ENCODE measurements at places on chromosomes 1 and 21.

DNA sequence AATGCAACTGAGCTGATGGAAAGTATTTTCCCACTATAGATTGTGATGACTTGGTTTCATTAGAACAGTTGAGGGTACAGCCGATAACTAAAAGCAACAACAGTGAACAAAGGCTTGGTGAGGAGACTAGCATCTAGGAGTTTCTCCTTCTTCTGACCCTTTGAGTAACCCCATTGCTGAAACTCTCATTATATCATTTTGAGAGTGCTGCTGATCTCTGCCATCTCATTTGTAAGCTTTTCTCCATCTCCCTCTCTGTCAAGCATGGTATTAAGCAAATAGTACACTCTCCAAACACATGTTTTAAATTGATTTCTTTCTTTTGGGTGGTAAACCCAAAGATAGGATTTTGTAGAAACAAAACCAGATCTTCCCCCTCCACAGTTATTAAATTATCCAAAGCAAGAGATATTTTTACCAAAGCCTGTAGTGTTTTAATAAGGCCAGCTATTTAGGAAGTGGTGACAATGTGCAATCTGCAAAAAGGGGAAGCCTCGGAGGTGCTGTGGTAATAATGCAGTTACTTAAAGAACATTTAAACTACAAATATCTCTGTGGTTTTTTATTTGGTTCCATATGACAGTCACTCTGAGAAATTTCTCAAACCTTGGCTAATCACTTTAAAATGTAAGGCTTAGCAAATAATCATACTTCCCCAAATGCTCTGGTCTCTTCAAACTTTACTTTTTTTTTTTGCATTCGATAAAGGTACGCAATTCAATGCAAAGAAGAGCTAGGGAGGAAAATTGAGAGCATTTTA lies 287.5 kb downstream of the HLX start:
- no peak for DNase-seq

DNA sequence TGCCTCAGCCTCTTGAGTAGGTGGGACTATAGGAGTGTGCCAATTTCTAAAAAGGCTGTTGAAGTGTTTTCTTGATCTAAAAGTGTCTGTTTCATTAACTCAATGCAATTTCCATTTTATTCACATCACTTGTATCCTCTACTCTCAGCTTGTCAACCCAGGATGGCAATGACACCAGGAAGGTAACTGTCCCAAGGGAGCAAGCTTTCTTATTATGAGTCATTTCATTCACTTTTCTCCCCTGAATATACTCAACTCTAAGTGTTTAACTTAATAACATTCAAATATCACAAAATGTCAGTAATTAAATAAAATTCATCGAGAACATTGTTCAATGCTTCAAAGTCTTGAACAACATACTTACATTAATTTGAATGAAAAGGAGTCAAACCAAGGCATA lies 22.9 kb upstream of the GFI1 start:
- no peak for DNase-seq

- no peak for DNase-seq
Observed at GRCh38 chr21:17514124-17514845, 1.4 kb downstream of the CXADR start.

DNA sequence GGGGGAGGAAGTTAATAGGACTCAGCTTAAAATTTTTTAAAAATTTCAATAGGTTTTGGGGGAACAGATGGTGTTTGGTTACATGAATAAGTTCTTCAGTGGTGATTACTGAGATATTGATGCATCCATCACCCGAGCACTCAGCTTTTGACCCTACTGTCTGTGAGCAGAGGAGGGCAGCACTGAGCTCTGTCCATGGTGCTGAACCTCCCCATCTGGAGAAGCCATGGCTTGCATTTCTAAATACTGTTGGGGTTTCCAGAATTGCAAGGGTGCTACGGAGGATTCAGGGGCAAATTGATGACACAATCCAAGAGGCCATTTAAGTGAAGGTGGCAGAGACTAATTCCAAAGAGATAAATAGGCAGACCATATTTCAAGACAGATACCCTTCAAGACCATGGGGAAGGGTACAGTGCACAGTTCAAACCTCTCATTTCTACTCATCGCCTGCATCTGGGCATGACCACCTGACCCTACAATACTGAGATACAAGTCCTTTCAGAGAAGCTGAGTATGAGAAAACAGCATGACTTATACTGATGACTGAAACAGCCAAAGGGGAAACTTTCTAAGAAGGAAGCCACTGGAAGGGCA lies 17.2 kb downstream of the SYT2 start:
- no peak for DNase-seq

- no peak for DNase-seq
Observed at GRCh38 chr1:201709564-201710295, 119.2 kb upstream of the IPO9 start.

- no peak for DNase-seq
Observed at GRCh38 chr1:111101854-111102642, 37.8 kb downstream of the DRAM2 start.

DNA sequence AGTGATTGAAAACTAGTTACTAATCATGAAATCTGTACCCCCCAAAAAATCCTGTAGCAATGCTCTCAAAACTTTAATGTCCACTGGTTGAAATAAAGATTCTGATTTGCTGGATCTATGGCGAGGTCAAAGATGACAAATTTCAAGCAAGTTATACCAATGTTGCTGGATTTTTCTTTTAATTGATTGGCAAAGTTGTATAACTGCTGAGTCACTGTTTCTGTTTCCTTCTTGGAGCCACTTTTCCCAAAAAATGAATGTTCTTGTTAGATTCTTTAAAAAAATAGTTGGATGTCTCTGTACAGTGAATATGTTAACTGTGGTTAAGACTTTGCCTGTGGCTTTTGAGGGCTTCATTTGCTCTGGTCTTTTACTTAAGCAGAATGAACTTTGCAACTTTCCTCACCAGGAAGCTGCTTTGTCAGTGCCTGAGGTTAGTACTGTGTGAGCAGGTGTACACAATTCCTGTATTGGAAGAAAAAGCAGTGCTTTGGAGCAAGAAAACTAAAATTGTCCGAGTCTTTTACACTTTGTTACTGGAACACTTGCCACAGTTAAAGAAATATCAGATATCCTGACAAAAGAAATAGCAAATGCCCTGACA lies 1211.9 kb downstream of the MRPL39 start:
- DNase-seq, result no peak

GRCh38 chr1:242554577-242554976 lies 30.1 kb upstream of the PLD5 start:
- DNase-seq, result no peak

DNA sequence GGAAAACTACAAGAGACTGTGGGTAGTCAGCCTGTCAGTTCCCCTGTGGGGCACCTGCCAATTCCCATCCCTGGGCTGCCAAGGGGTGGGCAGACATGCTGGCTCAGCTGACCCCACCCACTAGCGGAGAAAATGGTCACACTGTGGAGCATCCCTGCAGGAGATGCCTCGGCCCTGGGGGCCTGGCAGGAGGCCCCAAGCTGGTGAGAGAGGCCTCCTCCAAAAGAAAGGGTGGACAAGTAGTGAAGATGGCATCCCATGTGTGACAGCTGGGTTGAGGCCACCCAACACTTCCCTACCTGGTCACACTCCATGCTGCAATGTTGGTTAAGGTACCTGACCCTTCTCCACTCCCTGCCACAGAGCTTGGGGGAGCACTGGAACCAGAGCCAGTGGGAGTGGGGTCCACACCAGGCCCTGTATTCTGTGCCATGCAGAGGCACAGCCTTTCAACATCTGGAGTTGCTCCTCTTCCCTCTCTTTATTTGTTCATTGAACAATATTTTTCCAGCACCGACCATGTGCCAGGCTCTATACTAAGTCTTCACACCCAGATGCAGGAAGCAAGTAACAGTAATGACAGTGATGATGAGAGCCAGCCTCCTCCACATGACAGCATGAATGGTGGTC lies 59.5 kb downstream of the KLHDC7A start:
- DNase-seq, result no peak

DNA sequence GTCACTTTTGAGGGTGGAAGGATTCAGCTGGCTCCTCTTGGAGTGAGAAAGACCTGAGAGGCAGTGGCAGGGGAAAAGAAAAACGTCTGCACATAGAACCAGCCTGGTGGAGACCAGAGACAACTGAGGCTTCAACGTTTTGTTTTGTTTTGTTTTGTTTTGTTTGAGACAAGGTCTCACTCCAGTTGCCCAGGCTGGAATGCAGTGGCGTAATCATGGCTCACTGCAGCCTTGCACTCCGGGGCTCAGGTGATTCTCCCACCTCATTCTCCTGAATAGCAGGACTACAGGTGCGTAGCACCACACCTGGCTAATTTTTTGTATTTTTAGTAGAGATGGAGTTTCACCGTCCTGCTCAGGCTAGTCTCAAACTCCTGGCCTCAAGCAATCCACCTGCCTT lies 12.3 kb downstream of the SHISAL2A start:
- DNase-seq, result no peak

- DNase-seq, result no peak
Observed at GRCh38 chr1:220908757-220909156, 29.5 kb downstream of the HLX start.

DNA sequence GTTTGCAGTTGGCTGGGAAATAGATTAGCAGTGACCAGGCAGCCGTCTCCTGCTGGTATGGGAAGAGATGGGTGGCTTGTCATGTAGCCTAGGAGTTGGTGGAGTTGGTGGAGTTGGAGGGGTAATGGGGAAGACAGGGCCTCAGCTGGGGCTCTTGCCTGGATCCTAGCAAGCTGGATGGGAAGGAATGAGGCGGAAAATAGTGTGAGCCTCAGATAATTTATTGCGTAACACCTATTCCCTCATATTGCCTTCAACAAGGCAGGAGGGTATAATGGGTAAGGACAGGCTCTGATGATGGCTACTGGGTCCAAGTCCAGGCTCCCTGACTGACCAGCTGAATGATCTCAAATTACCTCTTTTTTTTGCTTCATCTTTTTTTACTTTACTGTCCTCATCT lies 12.6 kb downstream of the MAP7D1 start:
- no peak for DNase-seq

DNA sequence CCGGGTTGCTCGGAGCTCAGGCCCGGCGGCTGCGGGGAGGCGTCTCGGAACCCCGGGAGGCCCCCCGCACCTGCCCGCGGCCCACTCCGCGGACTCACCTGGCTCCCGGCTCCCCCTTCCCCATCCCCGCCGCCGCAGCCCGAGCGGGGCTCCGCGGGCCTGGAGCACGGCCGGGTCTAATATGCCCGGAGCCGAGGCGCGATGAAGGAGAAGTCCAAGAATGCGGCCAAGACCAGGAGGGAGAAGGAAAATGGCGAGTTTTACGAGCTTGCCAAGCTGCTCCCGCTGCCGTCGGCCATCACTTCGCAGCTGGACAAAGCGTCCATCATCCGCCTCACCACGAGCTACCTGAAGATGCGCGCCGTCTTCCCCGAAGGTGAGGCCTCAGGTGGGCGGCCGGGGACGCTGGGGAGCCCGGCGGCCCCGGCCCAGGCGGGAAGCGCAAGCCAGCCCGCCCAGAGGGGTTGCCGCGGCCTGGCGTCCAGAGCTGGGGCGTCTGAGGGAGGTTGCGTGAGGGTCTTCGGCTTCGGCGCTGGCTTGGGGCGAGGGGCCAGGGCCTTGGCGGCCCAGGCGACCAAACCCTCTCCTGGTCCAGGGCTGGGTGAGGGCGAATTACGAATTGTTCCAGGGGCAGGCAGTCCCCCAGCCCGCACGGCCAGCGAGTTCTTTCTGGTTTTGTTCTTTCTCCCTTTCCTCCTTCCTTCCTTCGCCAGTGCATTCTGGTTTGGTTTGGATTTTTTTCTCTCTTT lies 805 bp downstream of the SIM2 start:
- DNase-seq, result no peak

- DNase-seq, result no peak
Observed at GRCh38 chr1:175976865-175977642, 230.0 kb downstream of the COP1 start.

- DNase-seq, result no peak
Observed at GRCh38 chr1:177650947-177651346, 318.9 kb downstream of the SEC16B start.

DNA sequence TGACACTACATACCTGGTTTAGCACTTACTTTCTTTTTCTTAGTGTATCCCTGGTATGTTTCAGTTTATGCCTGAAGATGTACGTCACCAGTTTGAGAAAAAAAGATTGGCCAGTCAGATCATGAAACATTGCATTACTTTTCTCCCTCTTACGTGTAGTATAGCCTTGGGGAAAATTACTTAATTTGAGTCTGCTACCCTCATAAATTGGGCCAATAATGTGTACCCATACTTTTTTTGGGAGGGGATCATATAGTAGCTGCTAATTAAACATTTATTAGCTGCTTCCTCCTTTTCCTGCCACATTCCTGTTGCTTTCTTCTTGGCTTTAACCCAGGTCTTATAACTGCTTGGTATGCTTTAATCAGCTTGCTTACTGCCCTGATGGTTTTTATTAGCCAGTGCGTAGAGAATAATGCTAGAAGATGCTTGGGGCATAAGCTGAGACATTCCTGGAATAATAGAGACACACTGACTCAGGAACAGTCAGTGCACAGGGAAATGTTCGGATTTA lies 32.1 kb downstream of the RABGAP1L start:
- DNase-seq, result no peak

DNA sequence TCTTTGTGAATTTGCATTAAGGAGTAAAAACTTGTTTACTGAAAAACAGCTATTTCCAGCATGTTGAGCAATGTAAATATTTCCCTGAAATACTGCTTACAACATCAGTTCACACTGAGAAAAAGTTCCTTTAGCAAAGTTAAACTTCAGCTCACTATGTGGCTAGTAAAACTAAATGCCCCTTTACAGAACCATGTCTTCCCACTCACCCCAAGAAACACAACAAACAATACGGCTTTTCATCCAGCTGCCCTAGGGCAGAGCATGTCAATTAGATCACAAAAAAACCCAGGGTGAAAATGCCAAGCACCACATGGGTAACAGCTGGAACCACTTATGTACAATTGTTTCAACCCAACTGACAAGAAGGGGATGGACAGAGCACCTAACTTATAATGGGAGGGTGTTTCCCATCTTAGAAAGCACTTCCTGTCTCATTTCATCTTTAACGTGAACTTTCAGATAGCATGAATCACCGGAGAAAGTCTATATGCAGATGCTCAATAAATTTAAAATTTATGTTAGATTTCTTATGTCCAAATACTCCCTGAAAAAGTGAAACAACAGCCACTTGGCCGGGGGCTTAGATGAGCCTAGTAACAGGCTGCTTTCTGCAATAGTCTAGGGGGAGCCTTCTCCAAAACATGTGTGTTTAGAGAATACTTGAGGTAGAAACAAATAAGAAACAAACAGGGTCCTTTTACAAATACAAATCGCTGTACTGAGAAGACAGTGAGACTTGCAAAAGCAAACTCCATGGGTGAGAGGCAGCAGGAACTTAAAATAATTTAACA lies 6.6 kb downstream of the NID1 start:
- DNase-seq, result no peak

- no peak for DNase-seq
Observed at GRCh38 chr1:168227620-168228019, 1.8 kb downstream of the SFT2D2 start.

GRCh38 chr1:234899041-234899729 lies 229.5 kb downstream of the TOMM20 start:
- no peak for DNase-seq

- no peak for DNase-seq
Observed at GRCh38 chr1:209607795-209608178, 24.3 kb downstream of the CAMK1G start.

Measured in T-helper 22 cell (primary cell).